SK-N-SH (cell line): ENCODE measurements at places on chromosomes 4 and X. TPM values are rescaled to one million over a fixed set of nuclear protein-coding genes. Genes with fewer than 3 reads are reported as not detected.

Gene CPXCR1
- not detected in 2 replicates for polyA plus RNA-seq

Gene TAPT1
- 6.2 and 10.4 TPM in 2 replicates for polyA plus RNA-seq

Gene GPAT3
- polyA plus RNA-seq: 0.02 TPM in 1 of 2 replicates, not detected in the other

Gene ZNF185
- polyA plus RNA-seq: 10.3 and 10.6 TPM in 2 replicates

Gene PSAPL1
- polyA plus RNA-seq: 0.02 and 0.03 TPM in 2 replicates

Gene STK26
- polyA plus RNA-seq: 3.5 and 4.4 TPM in 2 replicates

DNA sequence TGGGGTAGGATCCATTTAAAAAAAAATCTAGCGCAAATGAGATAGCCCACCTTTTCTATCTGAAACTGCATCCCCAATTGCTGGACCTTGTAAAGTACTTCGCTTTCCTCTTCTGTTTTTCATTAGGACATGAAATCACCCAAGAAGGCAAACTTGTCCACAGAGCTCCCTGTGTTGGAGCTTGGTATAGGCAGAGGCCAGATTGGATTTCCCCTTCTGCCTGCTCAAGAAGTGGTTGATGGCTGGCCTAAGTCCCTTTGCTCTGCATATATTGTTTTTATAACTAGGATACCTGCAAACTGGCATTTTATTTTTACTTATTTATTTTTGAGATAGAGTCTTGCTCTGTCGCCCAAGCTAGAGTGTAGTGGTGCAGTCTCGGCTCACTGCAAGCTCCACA, 28.4 kb downstream of the RNF4 start:
- no peak for DNase-seq

DNA sequence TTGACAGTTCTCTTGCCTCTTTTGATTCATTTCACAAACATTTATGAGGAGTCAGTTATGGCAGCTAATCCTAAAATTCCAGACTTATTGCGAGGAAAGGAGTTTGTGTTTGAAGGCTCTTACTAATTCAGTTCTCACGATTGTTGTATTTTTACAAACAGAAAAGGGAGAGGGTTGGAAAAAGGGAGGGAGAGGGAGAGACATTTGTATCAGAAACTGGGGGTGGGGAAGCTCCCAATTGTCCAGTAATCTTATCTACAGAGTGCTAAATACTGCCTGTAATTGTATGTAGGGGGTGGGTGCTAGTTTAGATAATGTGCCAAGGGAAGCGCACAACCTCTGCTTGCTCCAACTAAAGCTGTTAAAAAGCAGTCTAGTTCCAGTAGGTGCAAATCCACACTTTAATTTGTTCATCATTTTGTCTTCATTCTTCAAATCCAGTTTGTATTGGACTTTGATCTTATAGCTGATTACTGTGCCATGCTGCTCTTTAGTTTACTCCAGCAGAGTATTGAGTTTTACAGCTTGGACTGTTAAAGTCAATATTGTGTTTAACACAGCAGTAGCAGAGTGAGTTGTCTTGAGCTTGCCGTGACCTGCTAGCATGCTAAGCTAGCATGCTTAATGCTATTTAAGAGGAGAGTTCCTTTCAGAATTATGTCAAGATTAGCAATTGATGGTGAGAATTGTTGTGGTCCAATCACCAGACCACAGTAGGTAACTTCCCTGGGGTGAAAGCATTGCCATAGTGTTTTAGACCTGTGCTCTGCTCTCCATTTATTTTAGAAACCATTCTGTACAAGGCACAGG, 13.9 kb downstream of the FNIP2 start:
- DNase-seq: no peak

DNA sequence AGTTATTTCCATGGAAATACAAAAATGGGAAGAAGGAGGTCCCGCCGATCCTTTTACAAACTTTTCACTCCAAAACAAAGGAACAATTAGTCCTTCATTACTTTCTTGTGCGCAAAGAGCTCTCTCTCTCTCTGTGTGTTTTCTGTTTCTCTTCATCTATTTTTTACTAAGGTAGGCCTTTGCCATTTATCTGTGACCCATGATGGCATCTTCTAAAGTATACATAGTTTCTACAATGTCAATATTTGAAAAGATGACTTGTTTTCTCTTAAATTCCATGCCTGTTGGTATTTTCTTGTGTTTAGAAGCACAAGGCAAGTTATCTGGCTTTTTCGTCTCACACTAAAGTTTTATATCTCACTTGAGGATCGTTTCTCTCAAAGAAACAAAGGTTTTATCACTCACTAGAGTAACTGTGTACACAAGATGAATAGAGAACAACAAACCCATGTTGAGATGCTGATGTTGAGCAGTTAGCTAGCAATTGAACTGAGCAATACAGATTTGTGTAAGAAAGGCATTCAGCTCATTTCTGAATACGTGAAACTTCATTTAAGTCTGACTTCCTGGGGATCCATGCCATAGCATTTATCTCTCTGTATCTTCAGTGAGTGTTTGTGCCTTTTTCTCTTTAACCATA, 250.3 kb downstream of the GBA3 start:
- no peak for DNase-seq

DNA sequence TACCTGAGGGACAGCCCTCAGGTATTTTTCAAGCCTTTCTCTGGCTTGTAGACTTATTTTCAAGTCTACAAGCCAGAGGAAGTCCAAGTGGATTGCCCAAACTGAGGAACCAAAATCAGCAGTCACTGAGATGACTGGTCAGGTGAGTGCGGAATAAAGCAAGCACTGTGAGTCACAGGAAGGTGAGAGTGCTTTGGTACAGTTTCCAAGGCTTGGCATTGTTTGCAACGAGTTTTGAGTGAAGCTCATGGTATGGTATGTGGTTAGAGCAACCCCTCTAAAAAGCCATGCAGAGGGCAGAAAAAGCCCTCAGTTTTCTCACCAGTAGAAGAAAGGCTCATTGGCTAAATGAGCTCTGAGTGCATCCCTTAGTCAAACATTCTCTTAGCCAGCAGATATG, 112.8 kb upstream of the EOLA2 start:
- no peak for DNase-seq

DNA sequence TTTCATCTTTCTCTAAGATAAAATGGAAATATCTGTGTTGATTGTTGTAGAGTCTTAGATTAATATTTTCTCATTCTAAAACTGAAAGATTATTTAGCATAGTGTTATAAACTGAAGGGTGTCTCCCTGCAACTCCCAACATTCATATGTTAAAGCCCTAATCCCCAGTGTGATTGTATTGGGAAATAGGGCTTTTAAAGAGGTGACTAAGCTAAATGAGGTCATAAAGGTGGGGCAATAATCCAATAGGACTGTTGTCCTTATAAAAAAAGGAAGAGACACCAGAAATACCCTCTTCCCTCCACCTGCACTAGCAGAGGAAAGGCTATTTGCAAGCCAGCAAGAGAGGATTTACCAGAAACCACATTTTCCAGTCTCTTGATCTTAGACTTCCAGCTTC, 1626.4 kb downstream of the C4orf33 start:
- no peak for DNase-seq

DNA sequence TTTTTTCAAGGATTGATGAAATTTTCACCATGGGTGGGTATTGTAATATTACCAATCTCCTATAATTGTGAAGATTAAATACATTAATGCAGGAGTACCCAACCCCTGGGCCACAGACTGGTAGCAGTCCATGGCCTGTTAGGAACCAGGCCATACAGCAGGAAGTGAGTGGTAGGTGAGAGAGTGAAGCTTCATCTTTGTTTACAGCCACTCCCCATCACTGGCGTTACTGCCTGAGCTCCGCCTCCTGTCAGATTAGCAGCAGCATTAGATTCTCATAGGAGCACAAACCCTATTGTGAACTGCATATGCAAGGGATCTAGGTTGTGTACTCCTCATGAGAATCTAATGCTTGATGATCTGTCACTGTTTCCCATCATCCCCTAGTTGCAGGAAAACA, 15.1 kb downstream of the RAPGEF2 start:
- DNase-seq: no peak

GRCh38 chr4:127521463-127521862, 111.3 kb upstream of the INTU start:
- no peak for DNase-seq

DNA sequence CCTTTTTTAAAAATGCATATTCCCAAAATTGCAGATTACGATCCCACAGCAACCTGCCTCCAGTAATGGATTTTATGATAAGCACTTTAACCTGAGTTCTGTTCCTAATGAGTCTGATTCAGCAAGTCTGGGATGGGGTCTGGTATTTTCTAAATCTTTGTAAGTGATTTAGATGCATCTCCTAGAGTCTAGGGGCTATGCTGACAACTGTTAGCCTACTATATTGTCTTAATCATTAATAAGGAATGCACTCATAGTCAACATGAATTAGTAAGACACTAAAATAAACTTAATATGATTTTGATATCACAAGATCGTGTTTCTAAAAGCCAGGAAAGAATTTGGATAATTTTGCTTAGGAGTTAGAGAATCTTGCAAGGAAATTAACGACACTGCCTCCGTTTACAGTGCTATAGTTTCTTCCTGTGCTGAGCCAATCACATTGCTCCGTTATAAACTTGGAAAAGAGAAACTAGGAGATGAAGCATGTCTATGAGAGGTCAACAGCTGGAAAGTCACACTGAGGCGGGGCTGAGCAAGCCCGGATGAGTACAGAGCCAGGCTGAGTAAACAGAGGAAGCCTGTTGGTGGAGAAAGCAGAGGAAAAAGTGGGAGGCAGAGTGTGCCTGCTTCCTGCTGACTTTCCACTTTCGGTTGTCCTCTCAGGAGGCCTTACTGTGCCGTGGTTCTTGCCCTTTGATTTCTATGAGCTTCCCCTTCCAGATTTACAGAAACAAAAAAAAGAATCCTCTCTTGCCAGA, 5.4 kb downstream of the SCARB2 start:
- peak; percentile 32 for DNase-seq

DNA sequence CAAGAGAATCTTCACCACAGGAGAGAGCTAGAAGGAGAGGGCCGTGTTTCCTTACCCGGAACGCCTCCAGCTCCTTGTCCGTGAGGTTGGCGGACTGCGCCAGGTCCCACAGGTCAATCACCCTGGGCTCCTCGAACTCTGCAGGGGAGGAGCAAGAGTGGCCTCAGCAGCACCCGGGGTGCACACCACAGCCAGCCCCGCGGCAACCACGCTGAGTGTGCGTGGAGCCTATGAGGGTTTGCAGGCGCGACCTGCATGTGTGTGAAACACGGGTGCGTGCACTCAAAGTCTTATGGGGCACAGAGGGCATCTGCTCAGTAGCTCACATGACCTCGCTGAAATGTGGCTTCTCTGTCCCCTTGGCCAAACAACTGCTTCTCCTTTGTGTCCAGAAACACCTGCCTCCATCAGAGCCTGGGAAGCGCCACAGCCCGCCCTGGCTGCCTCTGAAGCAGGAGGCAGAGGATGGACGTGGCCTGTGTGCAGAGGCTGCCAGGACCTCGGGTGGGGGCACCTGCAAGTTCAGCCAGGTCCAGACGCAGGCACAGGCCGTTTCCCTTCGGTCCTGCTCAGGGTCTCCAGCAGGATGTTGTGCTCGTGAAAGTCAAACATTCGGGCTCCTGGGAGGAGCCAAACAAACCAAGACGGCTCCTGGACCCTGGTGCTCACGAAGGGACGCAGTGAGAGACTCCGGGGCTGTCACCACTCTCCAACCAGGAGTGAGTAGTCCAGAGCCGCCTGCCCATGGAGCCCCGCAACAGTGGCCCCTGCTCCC, 16.0 kb downstream of the LRPAP1 start:
- no peak for DNase-seq

- no peak for DNase-seq
These were observed 52.8 kb upstream of the ANKRD17 start for GRCh38 chr4:73311428-73311827.

DNA sequence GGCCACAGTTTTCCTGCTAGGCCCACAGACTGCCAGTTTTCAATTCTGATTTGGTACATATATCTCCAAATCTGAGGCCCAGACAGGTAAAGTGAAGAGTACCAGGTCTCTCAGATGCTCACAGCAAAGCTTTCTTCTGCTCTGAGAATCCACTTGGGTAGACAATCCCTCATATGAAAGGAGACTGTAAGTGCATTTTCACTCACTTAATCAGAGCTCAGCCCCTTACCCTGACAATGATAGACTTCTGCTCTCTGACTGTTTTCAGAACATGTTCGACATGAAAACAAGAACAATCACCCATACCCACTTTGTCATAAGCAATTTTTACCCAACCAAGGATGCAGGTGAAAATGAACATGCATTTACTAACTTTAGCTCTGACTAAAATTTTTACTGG, 7.1 kb downstream of the GPRIN3 start:
- DNase-seq: no peak

- no peak for DNase-seq
These were observed 644.0 kb downstream of the RPA4 start for GRCh38 chrX:97527725-97528124.

DNA sequence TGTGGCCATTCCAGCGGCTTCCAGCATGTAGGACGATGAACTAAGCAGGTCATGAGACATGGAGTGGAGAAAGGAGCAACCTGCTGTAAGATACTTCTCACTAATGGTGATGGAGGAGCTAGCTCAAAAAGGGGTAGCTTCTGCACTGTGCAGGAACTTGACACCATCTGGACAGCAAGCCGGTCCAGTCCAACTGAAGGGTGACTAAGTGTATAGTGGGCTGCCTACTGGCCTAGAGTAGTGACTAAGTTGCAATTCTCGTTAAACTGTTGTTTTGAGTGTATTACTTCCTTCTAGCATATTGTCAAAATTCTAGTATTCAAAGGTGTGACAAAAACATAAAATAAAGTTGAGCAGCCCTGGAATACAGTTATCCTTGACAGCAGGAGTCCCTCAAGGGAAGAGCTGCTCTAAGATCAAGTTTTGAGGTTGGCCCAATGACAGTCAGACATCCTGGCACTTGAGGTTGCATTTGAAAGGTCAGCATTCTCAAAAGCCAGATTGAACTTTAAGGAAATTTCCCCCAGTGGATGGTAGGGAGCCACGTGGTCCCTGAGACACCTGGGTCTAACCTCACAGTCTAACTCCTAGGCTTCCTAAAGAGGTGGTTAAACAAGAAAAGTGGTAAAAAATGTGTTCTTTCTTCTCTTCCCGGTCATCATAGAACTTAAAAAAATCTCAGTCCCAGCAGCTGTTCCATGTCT, 8.0 kb downstream of the CETN2 start:
- DNase-seq: no peak

GRCh38 chr4:2220016-2220630, 21.8 kb downstream of the HAUS3 start:
- peak; percentile 63 for DNase-seq

- no peak for DNase-seq
These were observed 163.6 kb upstream of the PLAC1 start for GRCh38 chrX:134821901-134822300.
